ENCODE measurements at places on chromosomes 16 and 17.

DNA sequence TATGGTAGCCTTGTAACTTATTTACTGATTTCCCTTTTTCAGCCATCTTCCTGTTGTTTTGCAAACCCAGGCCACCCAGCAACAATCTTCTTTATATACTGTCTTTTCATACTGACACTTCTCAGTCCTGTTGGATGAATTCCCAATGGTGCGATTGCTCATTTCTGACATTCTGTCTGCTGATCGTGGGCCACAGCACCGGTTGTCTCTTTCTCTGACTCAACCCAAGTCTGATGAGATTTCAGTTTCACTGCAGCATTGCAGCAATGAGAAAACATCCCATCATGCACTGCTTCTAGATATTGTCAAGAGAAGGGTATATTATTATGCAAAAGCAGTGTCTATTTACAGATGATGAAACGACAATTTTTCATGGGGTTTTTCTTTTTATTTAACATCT, 349.2 kb upstream of the HSBP1 start:
- DNase-seq: no peak

GRCh38 chr16:47037396-47037745, 63.9 kb upstream of the DNAJA2 start:
- DNase-seq: no peak

DNA sequence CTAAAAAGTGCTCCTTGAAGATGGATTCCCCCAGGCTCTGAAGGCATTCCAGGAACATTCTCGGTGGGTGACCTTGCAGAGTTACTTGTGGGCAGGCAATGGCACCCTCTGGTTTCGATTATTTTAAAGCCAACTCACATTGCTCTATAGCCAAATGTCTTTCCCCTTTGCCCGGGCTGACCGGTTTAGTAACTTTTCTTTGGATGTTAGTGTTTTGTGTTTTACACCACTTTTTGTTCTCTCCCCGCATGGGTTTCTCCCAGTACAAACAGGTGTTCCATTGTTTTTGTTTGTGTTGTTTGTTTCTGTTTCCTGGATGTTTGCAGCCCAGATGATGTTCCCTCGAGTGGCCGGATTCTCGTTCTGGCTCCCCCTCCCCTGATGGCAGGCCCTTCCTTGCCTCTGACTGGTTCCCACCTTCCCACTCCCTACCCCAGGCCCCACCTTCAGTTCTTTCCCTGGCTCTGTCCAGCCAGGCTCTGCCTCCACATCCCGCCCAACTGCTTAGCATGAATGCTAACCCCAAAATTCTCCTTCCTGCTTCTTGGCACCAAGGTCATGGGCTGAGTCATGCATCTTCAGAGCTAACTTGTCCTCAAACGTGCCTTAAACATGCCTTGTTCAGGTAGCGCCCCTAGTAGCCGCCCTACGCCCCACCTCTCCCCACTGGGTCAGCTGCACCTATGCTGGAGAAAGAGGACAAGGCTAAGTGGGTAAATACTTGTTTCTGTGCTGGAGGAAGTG, 40.6 kb downstream of the ELAC2 start:
- no peak for DNase-seq

- no peak for DNase-seq
Observed at GRCh38 chr16:683396-684070, 601 bp downstream of the JMJD8 start.

- no peak for DNase-seq
Observed at GRCh38 chr17:19339341-19339815, 23.1 kb downstream of the B9D1 start.

- DNase-seq: no peak
Observed at GRCh38 chr17:71145486-71145885, 975.3 kb upstream of the SOX9 start.

DNA sequence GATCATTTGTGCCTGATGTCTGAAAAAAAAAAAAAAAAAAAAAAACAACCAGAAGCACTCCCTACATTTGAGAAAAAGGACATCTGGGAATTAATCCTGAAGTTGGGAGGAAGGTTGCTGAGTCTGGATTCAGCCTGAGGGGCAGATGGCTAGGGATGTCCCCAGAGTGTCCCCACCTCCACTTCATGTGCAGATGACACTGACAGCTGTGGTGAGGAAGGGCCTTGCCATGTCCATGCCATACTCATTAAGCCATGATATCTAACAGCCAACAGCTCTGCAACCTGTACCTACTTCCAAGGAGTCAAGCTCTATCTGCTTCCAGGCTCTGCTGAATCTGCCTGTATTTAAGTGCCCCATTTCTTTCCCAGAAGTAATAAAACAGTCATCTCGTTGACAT, 356.0 kb downstream of the CA10 start:
- DNase-seq: no peak

DNA sequence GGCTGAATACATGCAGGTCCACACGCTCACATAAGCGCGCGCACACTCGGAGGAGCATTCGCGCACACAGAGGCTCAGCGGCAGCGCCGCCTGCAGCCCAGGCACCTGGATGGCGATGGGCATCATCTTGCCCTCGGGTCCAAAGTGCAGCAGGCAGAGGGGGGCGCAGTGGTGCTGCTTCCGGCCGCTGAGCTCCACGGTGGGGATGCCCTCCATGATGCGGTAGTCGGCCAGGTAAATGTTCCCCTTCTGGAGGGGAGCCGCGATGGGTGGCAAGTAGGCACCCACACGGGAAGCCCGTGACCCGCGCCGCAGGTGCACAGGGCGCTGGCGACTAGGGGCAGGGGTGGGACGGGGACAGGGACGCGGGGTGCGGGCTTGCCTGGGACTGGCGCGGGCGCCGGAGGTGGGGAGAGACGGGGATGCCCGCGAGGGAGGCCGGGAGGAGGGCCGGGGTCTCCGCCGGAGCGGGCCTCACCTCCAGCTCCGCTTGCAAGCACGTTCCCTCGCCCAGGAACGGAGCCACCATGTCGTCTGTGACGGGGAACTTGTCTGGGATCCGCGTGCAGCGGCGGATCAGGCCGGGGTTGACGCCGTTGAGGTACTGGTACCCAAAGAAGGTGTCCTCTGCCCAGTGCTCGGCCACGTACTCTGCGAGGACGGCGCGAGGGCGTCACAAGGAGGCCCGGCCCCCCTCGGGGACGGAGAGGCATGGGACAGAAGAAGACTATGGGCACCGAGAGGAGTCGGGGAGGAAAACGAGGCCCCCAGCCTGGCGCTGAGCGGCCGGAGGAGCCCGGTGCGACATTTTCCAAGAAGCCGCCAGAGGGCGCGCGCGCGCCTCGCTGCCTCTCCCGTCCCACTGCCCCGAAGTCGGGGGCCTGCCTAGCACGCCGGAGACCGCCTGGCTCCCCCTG, 8.0 kb downstream of the ALOX12B start:
- no peak for DNase-seq

Data from smooth muscle cell of the brain vasculature (primary cell).